ENCODE measurements at places on chromosomes 13 and 19. TPM values are rescaled to one million over a fixed set of nuclear protein-coding genes. Genes with fewer than 3 reads are reported as not detected.

Gene EXOC3L2
- total RNA-seq: not detected

- no peak for DNase-seq
Observed at GRCh38 chr13:109436055-109436622, 350.2 kb downstream of the IRS2 start.

Gene PALM3
- total RNA-seq: not detected

GRCh38 chr19:46783670-46784069 lies 4.7 kb downstream of the SLC1A5 start:
- no peak for DNase-seq

Gene SLITRK5
- total RNA-seq: not detected

- DNase-seq: no peak
Observed at GRCh38 chr19:4649392-4650047, 10.2 kb downstream of the TNFAIP8L1 start.

Gene SPHK2
- 22.9 TPM for total RNA-seq

Gene CPT1C
- 1.0 TPM for total RNA-seq

GRCh38 chr19:34096020-34096915 lies 76.0 kb upstream of the LSM14A start:
- DNase-seq: no peak

DNA sequence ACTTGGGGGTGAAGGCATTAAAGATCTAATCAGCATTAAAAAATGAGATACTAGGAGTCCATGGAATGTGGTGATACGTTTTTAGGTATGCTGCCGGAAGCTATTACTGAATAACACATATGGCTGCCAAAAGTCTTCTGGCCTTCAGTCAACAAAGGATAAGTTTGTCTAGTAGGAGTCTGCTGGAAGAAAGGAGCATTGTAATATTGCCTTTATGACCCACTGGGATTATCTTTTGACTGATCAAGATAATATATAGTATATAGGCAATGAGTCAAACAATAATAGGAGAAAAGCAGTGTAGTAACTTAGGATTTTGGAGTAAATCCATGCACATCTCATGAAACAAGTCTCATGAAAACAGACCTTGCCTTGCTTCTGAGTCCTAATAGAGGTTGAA lies 295.4 kb downstream of the SLITRK6 start:
- DNase-seq: no peak

DNA sequence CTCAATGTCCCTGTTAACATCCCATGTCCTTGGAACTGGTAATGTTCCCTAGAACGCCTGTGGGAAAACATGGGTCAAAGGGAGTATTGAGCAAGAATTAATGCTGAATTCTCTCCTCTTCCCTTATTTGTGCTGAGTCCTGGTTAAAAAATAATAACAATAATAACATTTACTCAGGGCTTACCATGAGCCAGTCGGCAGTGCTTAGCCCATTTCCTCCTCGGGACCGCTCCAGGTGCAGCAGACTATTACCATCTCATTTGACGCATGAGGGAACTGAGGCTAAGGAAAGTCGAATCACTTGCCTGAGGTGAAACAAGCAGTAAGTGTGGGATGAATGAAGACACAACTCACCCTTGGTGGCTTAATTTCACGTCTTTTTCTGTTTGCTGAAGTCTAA lies 33.6 kb upstream of the SLC15A1 start:
- DNase-seq: no peak

DNA sequence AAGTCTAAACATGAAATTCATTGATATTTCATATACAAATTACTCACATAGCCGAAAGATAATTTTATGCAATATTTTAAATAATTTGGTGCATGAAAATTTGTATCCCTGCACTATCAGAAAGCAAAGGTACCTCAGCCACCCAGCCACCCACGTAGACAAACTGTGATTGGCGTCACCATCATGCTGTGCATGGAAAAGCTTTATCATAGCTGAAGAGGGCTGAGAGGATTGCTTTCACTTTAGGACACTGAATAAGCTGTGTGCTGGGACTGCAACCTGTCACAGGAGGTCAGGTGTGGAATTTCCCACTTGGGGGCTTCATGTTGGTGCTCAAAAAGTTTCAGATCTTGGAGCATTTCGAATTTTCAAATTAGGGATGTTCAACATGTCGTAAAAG lies 96.3 kb downstream of the MYCBP2 start:
- peak; percentile 52 for DNase-seq

DNA sequence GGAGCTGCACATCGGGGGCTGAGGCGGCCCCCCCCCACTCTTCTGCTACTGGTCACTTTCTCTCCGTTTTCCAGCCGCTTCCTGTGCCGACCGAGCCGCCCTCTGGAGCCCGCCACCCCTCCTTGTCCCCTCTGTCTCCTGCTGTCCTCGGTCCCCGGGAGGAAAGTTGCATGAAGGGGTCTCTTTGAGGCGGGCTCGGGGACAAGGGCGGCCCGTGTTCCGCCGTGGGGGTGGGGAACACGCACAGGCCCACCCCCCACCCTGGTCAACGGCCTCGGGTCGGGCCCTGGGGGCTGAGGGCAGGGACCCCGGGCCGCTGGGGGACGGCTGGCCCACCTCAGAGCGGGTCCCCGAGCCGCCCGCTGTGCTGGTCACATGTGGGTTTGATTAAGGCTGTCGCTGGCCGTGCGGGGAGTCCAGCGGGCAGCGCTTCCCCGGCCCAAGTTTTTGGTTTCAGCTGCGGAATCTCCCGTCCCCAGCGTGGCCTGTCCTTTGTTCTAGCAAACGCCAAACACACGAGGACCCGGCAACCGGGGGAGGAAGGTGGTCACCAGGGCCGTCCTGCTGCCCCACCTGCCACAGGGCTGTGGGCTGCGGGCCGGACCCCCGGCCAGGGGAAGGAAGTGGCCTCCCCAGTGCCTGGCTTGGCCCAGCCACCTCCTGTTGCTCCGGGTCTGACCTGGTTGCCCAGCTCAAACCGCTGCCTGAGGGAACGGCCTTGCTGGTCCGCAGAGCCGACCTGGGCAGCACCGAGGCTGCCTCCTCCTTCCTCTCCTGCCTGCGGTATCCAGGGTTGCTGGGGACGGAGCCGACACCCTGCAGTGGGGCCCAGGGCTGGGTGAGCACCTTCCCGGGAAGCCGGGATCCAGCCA lies 1.9 kb downstream of the EFNA2 start:
- DNase-seq: no peak

GRCh38 chr19:40217934-40218890 lies at the start of gene TTC9B:
Gene TTC9B, minus strand, starts transcription at chr19:40218384. Its CDS starts 3 bp downstream, at chr19:40218381.
- peak; percentile 64 for DNase-seq

DNA sequence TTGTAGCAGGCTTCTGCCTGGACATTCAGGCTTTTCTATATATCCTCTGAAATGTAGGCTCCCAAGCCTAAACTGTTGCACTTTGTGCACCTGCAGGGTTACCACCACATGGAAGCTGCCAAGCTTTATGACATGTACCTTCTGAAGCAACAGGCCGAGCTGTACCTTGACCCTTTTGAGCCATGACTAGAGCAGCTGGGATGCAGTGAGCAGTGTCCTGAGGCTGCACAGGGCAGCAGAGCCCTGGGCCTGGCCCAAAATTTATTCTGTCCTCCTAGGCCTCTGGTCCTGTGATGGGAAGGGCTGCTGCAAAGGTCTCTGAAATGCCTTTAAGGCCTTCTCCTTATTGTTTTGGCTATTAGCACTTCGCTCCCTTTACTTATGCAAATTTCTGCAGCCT lies 23.5 kb upstream of the CD177 start:
- no peak for DNase-seq

GRCh38 chr19:31510635-31511034 lies 161.4 kb upstream of the TSHZ3 start:
- no peak for DNase-seq

Gene CPB2
- not detected for total RNA-seq

DNA sequence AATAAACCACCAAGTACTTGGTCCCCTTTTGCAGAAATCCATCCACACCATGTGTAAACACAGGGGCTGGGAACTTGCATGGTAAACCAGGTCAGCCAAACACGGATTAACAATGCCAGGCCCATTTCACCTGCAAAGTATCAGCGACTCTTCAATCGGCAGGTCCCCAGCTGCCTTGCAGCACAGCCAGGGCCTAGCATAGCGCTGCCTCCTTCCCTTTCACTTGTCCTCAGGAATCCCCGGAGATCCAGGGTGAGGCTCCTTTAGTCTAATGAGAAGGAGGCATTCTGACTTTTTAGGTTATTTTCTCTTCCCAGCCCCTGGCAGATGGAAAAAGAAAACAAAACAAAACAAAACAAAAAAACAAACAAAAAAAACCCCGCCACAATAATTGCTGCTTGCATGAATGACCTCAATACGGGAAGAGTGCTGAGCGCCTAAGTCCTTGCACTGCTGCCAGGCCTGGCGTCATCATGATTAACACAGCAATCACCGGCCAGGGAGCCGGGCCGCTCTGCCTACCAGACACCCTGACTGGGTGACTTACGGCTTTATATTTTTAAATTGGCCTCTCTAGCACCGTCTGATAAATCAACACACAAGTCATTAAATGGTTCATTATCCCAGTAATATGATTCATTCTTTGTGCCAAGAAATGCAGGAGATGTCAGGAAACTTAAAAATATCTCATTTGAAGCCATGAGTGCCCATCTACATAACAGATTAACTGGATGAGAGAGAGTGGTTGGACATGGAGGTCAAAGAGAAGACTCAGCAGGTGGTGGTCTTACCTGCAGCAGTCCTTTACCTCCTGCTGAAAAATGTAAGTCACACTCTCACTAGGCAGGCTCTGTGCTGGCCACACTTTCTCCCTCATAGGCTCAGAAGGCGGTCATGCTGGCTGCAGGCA lies 692.7 kb downstream of the UQCRFS1 start:
- DNase-seq: no peak

Gene APOE
- 0.87 TPM for total RNA-seq

Measured in activated CD8-positive, alpha-beta T cell treated with anti-CD3 and anti-CD28 coated beads for 36 hours (primary cell).